Adipocyte (in vitro differentiated cells): ENCODE measurements at places on chromosomes 16 and 17.

GRCh38 chr17:18041776-18042175, 2.6 kb downstream of the GID4 start:
- peak; percentile 72 for DNase-seq

GRCh38 chr16:84040823-84041820, 1.5 kb downstream of the SLC38A8 start:
- peak; percentile 71 for DNase-seq

DNA sequence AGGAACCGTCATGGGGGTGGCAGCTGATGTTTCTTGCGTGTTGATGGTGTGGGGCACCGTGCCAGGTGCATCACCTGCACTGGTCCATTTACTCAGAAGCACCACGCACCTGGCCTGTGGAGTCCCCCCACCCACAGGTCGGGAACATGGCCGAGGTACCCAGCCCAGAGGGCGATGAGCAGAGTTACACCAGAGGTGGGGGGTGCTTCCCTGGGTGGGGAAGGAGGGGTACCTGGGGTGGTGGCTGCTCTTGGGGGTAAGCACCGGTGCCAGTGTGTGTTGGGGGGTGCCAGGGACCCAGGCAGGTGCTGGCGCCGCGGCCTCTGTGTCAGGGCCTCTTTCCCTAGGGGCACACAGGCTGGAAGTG, 5.0 kb upstream of the ZNF750 start:
- DNase-seq: no peak

GRCh38 chr16:50270510-50271147, 4.3 kb downstream of the ADCY7 start:
- no peak for DNase-seq
